ENCODE measurements at places on chromosomes 16 and 17.

DNA sequence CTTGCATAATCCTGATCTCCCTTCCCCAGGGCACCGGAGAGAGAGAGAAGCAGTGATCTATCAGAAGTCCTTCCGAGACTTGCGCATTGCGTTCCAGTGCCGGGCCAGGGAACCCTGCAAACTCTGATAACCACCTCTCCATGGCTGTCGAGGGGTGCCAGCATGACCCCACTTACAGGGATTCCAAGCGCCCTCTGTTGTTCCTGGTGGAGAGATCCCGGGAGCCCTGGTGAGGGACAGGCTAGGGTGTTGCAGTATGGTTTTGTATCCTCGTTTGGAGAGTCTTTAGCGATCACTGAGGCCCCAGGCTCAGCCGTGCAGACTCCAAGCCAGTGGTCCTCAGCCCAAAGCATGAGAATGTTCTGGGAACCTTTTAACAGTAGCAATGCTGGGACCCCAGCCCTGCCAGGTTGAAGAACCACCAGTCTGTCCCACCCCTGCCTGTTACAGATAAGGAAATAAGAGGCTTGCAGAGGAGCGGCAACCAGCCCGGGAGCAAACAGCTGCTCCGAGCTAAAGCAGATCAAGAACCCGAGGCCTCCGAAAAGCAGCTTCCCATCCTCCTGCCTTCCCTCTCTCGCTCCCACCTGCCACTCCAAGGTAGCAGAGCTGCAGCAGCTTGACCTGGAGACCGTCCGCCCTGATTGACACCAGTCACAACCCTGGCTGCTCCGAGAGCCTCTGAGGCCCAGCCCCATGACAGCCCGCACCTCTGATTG is 150.3 kb upstream of the RPL38 start:
- DNase-seq = no peak

DNA sequence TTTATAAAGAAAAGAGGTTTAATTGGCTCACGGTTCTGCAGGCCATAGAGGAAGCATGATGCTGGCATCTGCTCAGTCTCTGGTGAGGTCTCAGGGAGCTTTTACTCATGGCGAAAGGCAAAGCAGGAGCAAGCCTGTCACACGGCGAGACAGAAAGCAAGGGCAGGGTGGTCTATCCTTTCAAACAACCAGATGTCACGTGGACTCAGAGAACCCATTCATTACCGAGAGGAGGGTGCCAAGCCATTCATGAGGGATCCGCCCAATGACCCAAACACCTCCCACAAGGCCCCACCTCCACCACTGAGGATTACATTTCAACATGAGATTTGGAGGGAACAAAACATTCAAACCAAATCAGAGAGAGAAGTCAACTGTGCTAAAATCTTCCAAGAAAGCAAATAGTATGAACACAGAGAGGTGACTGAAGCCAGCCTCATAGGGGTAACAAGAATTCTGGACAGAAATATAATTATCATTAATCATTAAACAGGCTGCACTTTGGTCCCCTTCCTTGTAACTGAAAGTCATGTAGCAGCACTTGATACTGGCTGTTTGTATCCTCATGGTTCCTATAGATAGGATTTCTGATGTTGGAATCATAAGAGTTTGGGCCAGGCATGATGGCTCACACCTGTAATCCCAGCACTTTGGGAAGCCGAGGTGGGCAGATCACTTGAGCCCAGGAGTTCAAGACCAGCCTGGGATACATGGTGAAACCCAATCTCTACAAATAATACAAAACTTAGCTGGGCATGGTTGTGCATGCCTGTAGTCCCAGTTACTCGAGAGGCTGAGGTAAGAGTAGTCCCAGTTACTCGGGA is 52.5 kb upstream of the B4GALNT2 start:
- no peak for DNase-seq

GRCh38 chr17:70869402-70870085 is 700.2 kb downstream of the KCNJ2 start:
- DNase-seq = no peak

DNA sequence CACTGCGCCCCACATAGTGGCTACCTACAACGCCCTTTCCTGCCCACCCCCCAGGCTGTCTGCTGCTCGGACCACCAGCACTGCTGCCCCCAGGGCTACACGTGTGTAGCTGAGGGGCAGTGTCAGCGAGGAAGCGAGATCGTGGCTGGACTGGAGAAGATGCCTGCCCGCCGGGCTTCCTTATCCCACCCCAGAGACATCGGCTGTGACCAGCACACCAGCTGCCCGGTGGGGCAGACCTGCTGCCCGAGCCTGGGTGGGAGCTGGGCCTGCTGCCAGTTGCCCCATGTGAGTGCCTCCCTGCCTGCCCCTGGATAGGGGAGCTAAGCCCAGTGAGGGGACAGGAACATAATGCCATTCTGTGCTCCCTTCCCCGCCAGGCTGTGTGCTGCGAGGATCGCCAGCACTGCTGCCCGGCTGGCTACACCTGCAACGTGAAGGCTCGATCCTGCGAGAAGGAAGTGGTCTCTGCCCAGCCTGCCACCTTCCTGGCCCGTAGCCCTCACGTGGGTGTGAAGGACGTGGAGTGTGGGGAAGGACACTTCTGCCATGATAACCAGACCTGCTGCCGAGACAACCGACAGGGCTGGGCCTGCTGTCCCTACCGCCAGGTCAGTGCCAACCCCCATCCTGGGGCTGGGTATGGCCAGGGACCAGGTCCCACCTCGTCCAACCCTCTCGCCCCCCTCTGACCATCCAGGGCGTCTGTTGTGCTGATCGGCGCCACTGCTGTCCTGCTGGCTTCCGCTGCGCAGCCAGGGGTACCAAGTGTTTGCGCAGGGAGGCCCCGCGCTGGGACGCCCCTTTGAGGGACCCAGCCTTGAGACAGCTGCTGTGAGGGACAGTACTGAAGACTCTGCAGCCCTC is 7.1 kb downstream of the GRN start:
- DNase-seq = no peak

DNA sequence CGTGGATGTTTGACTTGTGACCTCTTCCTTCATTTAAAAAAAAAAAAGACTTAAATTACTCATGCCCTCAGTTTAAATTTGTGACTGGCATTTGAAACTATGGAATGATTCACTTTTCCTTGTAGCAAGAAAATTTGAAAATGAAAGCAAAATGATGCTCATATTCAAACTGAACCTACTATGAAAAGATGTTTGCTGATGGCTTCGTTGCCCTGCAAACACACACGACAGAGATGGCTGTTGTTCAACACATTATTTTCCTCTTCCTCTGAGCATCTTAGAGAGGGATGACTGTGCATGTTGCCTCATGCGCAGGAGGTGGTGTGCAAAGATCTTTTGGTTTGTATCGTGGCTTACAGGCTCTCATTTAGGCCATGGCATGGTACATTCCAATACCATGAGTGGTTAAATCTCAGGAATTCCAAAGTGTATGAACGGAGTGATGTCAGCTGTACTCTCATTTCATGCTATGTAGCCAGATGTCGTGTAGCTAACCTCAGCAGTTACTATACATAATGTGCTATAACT is 164.5 kb downstream of the PRKCA start:
- peak; percentile 40 for DNase-seq

GRCh38 chr17:38448208-38448771 is 20.0 kb downstream of the ARHGAP23 start:
- no peak for DNase-seq

GRCh38 chr17:3964203-3965117 is at the start of gene ATP2A3:
TSS of gene ATP2A3 (minus strand) at chr17:3964437. CDS start at chr17:3964291, 146 bp downstream.
- DNase-seq = no peak

DNA sequence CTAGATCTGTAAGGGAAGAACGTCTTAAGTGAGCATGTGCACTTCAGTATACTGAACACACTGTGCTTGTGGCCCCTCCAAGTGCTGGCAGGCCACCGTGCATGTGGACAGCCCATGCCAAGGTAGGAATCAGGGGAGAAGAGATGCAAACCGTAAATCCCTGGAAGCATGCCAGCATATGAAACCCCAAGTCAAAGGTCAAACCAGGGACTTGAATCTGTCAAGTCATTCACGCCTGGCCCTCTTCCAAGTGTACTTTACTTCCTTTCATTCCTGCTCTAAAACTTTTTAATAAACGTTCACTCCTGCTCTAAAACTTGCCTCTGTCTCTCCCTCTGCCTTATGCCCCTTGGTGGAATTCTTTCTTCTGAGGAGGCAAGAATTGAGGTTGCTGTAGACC is 2.8 kb upstream of the ATXN2L start:
- no peak for DNase-seq

DNA sequence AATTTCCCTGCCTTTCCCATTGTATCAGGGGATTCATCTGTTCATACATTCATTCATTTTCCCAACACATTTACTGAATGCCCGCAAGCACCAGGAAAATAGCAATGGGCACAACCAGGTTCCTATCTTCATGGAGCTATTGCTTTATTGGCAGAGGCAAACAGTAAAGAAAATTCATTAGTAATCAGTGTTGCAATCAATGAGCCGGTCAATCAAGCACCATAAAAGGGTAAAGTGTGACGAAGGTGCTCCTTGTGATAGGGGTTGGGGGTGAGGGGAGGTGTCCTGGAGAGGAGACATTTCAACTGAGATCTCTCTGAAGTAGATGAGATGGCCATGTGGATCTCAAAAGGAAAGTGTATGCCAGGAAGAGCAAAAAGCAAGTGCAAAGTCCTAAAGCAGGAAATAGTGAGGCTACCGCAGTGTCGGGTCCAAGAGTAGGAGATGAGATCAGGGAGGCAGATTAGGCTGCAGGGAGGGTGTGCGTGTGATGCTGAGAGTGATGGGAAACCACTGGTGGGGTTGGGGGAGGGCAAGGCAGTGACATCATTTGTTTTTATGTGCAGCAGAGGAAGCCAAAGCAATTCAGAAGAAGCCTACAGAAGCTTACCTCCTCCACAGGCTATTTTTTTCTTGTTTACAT is 28.4 kb downstream of the CDH13 start:
- DNase-seq = no peak

GRCh38 chr17:278055-278675 is 74.4 kb downstream of the RPH3AL start:
- DNase-seq = no peak

DNA sequence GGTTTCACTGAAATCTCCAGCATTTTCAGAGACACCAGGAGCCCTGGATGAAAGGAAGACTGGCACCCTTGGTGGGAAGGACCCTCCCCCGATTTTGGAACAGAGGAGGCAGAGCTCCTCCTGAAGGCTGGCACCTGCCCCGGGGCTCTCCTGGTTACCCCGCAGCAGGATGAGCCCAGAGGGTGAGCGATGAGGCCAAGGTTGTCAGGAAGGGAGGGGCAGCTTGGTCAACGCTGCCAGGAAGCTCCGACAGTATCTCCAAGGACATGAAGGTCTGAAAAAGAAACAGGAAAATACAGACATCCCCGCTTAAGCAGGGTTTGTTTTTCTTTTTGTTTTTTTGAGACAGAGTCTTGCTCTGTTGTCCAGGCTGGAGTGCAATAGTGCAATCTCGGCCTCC is 15.5 kb upstream of the ACSF3 start:
- DNase-seq = no peak

- no peak for DNase-seq
These were observed 2.8 kb downstream of the DBNDD1 start for GRCh38 chr16:90016339-90016950.

GRCh38 chr17:59496178-59496577 is 69.2 kb upstream of the DHX40 start:
- no peak for DNase-seq

GRCh38 chr16:9650284-9650683 is 531.9 kb downstream of the GRIN2A start:
- DNase-seq = no peak

Data from right renal pelvis (tissue), 4 donors.